ENCODE measurements at places on chromosomes 7 and 10.

DNA sequence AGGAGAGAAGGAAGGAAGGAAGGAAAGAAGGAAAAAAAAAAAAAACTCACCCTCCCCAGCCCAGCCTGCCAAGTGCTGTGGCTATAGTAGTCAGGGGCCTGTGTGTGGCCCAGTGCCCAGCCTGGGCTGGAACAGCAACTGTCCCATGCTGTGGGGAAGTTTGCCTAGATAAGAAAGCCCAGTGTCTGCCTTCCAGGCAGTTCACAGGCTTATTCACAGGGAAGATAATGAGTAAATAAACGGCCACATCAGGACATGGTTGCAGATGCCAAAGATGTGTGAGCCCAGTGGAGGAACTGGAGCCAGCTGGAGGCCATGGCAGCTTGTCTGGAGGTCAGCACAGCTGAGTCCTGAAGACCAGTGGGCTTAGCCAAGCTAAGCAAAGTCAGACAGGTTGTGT, 132.4 kb upstream of the FOXK1 start:
- DNase-seq: no peak

DNA sequence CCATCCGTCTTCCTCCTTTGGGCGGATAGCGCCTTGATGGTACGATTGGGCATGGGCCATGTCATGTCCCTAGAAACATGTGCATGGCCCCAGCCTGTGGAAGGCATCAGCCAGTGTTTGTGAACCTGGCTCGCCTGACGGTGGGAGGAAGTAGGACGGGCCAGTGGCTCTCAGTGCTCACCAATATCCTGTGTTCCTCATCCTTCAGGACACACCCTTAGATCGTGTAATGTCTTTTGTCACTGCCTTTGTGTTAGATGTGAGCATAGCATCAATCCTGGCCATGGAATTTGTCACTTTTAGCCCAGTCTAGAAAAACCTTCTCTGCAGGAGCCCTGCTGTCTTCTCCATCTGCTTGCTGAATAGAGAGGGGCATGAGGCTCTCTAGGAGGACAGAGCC, 77.6 kb downstream of the PFKFB3 start:
- DNase-seq: no peak

DNA sequence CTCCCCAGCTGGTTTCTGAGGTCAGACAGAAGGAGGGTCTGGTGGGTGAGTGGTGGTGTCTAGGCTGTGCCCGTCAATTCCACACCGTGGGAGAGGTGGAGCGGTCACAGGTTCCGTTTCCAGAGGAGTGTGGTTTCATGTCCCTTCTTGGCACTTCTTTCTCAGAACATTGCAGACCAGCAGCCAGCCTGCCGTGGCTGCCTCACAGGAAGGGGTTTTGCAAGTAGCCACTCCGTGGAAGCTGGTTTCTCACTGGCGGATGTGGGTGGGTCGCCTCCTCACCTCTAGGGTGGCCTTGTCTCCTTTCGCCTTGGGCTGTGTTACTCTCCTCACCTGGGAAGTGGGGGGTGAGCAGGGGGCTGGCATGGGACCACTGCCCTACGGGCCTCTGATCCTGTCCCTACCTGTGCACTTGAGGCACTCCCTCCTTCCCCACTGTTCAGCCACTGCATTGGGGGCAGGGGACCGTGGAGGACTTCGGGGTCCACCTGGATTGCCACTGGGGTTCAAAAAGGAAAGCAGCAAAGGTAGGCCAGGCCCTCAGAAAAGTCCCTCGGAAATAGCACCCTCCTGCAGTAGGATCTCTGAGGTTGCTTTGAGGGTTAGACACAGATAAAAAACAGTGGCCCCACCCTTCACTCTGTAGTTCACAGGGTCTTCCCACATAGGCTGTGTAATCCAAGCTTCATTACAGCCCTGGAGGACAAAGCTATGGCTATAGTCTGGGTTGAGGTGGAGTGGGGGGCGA, 33.9 kb downstream of the TSPAN14 start:
- DNase-seq: no peak

- DNase-seq: peak; percentile 13
These were observed 52.7 kb upstream of the BTRC start for GRCh38 chr10:101301111-101301731.

DNA sequence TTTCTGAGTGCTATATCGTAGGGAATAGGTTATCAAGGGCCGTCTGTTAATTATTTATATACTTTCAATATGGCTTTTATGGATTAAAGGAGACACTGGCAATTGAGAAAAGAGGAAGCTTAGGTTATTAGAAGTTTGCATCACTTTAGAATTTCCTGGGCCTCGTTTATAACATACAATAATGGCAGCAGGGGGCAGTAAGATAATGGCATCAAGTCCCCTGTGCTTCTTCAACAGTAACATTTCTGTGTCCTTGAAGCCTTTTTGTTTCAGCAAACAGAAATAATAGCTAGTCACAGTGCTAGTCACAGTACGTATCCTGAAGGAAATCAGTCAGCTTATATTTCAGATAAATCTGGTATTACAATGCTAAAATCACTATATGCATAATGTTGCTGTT, 41.9 kb downstream of the SPAM1 start:
- DNase-seq: no peak

GRCh38 chr10:86758189-86759072, 2.0 kb downstream of the BMPR1A start:
- DNase-seq: no peak

DNA sequence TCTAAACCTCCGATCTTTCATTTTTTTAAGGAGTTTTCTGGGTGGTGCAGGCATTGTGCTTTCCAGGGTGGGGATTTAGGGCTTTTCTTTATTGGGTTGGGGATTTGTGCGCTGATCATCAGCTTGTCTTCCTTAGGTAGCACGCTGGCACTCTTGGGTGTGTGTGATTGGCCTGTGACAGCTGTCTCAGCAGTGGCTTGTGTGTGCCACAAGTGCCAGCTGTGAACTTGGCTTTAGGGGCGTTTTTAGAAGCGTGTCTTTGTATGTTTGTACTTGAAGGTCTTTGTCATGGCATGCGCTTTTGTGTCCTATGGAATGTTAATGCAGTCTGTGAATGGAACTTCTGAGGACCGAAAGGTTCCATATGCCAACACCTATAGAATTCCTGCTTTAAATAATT, 788 bp downstream of the AKAP9 start:
- DNase-seq: no peak

GRCh38 chr7:29109899-29110298, 36.4 kb downstream of the CPVL start:
- no peak for DNase-seq

DNA sequence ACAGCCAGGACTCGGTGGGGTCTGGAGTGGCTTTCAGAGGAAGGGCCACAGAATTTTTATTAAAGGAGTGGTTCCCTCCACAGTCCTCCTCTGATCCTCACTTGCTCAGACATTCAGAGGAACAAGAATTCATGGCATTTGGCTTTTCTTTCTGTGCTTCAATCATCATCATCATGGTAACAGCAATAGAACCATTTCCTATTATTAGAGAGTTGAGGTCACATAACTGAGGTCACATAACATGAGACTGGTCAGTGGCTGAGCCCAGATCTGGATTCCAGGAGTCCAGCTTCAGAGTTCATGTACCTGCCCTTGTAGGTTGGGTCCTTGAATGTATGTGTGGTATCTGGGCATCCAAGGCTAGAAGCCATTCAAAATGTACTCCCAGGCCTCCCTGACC, 177.3 kb upstream of the GRB10 start:
- no peak for DNase-seq

GRCh38 chr10:26479766-26480492, 41.8 kb downstream of the APBB1IP start:
- no peak for DNase-seq

- no peak for DNase-seq
These were observed 7.4 kb downstream of the CRHR2 start for GRCh38 chr7:30674876-30675275.

- no peak for DNase-seq
These were observed 35.9 kb upstream of the ITPRID1 start for GRCh38 chr7:31478018-31478417.

GRCh38 chr10:50788951-50789945, 49.5 kb downstream of the ASAH2B start:
- DNase-seq: peak; percentile 1

GRCh38 chr10:47253651-47254375, 46.2 kb upstream of the GDF10 start:
- DNase-seq: peak; percentile 3

- DNase-seq: no peak
These were observed 24.8 kb downstream of the DPCD start for GRCh38 chr10:101612872-101613271.

GRCh38 chr10:27779462-27780015, 33.9 kb upstream of the MKX start:
- DNase-seq: no peak

DNA sequence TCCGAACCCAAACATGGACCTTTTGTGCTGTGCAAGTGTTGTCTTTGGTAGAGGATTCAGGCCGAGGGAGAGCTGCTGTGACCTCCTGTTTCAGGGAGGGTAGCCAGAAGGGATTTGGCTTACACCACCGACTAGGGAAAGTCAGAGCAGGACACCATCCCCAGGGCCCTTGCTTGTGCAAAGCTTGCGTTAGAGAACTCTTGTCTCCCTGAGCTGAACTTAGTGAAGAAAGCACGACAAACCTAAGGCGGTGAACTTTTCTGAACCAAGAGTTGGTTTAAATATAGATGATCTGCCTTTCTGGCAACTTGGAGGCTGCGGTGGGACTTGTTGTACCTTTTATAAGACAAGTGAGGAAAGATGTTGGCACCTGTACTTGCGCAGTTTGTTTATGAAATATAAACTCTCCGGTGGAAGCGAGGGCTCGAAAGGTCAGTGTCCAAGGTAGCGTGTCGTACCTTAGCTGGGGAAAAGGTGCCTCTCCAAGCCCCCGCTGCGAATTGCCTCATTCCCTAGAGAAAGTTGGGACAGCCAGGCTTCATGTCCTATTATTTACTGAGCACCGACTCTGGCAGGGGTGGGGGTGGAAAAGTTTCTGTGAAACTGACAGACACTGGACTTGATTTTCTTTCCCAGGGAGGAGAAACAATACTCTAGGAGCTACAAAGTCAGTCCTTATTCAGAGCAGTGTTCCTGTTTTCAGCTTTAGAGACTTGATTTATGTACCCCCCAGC, 31.6 kb downstream of the WBP1L start:
- DNase-seq: no peak

DNA sequence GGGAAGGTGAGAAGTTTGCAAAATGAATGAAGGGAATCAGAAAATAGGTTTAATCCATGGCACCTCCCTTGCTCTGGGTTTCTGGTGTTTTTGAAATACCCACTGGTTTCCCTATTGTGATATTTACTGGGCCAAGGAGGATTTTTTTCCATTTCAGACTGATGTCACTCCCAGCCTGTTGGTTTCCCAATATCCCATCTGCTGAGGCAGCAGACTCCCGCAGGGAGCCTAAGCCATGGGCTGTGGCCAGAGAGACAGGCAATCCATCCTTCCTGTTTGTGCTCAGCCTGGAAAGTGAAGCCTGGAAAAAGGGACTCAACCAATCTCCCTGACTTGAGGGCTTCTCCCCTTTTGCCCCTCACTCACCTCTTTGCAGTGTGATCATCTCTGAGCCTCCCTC, 22.8 kb downstream of the FAM107B start:
- DNase-seq: no peak

DNA sequence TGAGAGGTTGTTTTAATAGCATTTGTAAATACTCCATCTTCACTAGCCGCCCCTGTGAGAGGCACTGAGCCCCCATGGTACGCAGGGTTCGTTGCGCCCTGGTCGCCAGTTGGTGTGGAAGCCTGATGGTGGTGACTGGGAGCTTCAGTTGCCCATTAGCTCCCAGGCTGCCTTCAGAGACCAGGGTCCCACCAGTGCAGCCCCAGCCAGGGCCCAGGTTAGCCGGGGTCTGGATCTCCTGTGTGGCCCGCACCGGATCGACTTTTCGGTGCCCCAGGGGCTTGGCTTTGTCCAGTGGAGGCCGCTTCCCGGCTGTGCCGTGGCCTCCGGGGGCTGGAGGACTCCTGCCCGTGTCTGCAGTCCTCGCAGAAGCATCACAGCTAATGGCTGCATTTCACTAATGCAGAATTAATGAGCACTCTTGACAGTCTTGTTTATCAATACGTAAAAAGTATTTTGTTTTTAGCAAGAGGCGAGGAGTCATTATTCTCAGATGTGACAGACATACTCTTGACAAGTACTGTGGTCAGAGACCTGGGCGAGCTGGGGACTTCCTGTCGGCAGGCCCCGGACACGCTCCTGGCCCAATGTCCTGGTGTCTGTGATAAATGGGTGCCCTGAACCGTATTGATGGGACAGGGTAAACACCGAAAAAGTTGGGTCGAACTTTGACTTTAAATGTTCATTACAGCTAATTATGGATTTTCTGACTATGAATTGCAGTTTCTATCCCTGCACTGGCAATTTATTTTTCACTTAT, 99.8 kb downstream of the NKX6-2 start:
- DNase-seq: no peak

DNA sequence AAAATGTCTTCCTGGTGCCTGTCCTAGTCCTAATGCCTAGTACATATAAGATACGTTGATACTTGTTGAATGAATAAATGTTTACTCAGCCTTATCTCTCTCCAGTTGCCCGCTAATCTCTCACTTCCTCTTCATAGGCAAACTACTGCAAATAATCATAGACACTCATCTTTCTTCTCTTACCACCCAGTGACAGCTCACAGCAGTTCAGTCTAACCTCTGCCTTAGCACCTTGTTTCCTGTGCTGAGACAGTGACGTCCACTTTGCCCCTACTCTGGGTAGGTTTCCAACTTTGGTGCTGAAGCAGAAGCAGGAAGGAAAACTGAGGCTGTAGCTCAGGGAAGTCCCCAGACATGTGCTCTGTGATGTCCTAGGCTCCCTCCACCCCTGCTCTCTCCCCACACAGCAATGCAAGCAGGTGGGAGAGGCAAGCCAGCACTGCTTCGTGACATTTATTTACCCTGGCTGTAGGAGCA, 45.5 kb upstream of the RHOBTB1 start:
- DNase-seq: no peak

All from AG04450 (cell line).